ENCODE measurements at places on chromosomes 11 and 22. TPM values are rescaled to one million over a fixed set of nuclear protein-coding genes. Genes with fewer than 3 reads are reported as not detected.

The ZNF214 gene
- 1.9 TPM for total RNA-seq

The FAM83F gene
- total RNA-seq, result not detected

The RANGAP1 gene
- total RNA-seq, result 71.7 TPM

The C22orf42 gene
- not detected for total RNA-seq

The CENPM gene
- 37.3 TPM for total RNA-seq

The TEX12 gene
- total RNA-seq, result not detected

The HEPN1 gene
- not detected for total RNA-seq

The SCYL1 gene
- 65.9 TPM for total RNA-seq

The EXPH5 gene
- total RNA-seq, result 0.02 TPM

The YPEL1 gene
- total RNA-seq, result 0.21 TPM

The RASD2 gene
- not detected for total RNA-seq

The ARHGAP20 gene
- not detected for total RNA-seq

The EIF4G2 gene
- 803 TPM for total RNA-seq

The SCUBE2 gene
- total RNA-seq, result not detected

The GLYAT gene
- not detected for total RNA-seq

The API5 gene
- total RNA-seq, result 59.0 TPM

The CD6 gene
- not detected for total RNA-seq

The TMEM191C gene
- total RNA-seq, result 1.2 TPM

The SLC25A17 gene
- 24.0 TPM for total RNA-seq

The PSMC3 gene
- total RNA-seq, result 214 TPM

The NCAM1 gene
- not detected for total RNA-seq

The RAC2 gene
- not detected for total RNA-seq

The KRTAP5-2 gene
- not detected for total RNA-seq

The FGF3 gene
- not detected for total RNA-seq

The SOX10 gene
- total RNA-seq, result not detected

The WDR74 gene
- total RNA-seq, result 83.3 TPM

The TREH gene
- total RNA-seq, result 0.86 TPM

The OR8G5 gene
- not detected for total RNA-seq

The GTPBP1 gene
- total RNA-seq, result 24.6 TPM

The DUSP8 gene
- 0.95 TPM for total RNA-seq

The OR5P2 gene
- not detected for total RNA-seq

The GRAP2 gene
- total RNA-seq, result not detected

The ARAP1 gene
- 55.2 TPM for total RNA-seq

The TRIM66 gene
- 4.9 TPM for total RNA-seq

The XKR3 gene
- not detected for total RNA-seq

The SEPTIN3 gene
- total RNA-seq, result not detected

The RFPL2 gene
- not detected for total RNA-seq

The PAMR1 gene
- not detected for total RNA-seq

The GDPD4 gene
- total RNA-seq, result not detected

The APOL4 gene
- 0.45 TPM for total RNA-seq

The MGAT3 gene
- total RNA-seq, result not detected

The MAJIN gene
- not detected for total RNA-seq

The PATE2 gene
- not detected for total RNA-seq

The ARHGAP8 gene
- total RNA-seq, result 0.17 TPM
